Hematopoietic multipotent progenitor cell (in vitro differentiated cells): ENCODE measurements at places on chromosomes 3 and 15. TPM values are rescaled to one million over a fixed set of nuclear protein-coding genes. Genes with fewer than 3 reads are reported as not detected.

GRCh38 chr3:186132487-186132886, 23.6 kb upstream of the ETV5 start:
- DNase-seq: no peak

DNA sequence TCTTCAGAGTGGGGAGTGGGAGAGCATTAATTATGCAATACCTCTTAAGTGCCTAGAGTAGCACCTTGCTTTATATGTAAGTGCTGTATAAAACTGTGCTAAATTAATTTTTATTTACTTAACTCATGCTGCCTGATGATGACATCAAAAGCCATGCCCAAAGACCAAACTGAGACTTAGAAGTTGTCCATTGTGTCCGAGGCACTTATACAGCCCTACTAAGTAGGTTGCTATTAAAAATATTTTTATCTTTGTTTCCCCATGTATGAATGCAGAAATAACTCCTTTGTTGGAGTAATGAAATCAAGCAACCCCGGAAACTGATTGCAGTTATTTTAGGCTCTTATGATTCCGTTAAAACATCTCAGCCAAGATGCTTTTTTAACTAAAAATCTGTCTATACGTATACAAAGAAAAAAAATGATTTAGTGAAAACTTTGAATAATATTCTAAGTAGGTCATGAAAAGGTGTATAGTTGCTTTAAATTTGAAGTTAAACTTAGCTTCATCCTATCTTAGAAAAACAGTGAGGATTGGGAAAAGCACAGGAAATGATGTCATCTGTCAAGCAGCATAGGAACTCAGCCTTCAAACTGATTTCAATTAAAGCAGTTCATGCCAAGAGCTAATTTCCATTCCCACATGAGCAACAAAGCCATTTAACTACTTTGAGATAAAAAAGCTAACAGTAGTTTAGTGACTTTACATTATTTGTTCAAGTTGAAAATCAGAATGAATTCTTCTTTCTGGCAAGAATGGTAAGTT, 43.0 kb downstream of the FBN1 start:
- DNase-seq: no peak

DNA sequence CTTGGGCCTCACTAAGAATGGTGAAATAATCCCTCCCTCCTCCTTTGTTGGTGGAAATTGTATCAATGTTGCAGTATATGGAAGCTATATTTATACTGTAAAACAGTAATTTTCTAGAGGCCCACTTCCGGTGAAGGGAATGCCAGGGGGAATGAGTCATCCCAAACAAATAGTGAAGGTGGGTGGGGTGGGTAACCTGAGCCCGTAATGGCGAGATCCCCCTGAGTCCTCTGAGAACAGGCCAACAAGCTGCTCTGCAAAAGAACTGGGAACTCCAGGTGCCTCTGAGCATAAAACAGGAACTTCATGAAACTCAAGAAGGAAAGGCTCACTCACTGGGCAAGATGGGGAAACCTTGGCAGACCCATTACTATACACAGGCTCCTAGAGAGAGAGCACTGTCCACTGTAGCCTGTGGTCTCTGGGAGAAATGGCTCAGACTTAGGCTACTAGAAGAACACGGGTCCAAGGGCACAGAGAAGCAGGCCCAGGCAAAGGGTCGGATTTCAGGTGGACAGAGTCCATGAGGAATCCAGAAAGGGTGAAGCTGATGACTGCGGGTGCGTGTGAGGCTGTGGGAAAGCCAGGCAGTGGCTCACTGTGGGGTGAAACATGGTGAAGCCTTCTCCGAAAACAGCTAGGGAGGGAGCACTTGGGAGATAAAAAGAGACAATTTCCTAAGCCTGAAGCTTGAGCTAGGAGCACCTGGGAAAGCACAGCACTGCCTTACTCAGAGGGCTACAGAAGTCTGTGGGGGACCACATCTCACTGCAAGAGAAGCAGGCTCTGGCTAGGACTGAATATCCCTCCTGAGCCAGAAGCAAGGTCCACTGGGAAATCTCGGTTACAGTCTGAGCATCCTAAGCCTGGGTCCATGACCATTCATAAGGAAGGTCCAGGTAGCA, 19.8 kb downstream of the LARP6 start:
- DNase-seq: no peak

PARP15 gene
- 7.0 TPM for total RNA-seq

MED12L gene
- total RNA-seq: 47.9 TPM

SLC2A2 gene
- total RNA-seq: not detected

DNA sequence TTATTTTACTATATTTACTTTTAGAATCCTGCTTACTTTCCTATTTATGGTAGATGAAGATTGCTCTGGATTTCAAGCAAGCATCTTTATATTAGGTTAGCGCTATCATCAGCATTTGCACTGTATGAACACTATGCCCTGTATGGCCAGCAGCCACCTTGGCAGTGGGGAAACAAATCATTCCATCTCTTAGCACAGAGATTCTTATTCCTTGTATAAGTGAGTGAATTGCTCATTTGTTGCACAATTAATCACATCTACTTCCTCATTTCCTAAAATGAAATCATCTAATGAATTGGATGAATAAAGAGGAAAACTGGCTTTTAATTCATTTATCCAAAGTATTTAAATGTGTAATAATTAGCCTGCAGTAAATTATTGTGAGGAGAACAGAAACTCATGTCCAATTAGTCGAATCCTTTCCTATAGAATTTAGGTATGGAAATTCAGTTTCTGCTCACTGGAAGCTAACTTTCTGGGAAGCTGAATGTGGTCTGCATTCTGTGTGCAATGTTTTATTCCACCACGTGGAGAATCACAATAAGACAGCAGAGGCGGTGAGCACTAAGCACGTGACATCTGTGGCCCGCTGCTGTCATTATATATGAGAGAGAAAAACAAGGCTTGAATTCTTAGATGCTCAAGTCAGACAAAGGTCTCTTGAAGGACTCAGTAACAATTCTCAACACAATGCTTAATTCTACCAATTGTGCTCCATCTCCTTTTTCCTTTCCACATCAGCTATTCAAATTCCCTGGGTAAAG, 93.4 kb downstream of the PEX5L start:
- no peak for DNase-seq

DNA sequence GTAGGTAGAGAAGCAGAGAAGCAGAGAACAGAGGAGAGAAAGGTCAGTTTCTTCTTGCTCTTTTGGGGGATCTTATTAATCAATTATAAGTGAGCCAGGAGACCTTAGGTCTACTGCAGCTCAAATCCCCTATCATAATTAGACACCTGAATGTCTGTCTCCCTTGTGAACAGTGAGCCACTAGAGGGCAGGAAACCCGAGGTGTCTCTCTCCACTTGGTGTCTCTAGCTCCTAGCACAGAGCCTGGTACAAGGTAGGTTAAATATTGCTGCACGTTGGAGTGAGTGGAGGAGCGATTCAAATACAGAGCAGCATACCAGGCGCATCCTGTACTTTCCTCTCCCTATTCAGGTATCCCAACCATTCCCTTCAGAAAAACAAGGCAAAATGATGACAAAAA, 2.0 kb upstream of the ST8SIA2 start:
- peak; percentile 60 for DNase-seq
